ENCODE measurements at places on chromosomes 1 and 21. TPM values are rescaled to one million over a fixed set of nuclear protein-coding genes. Genes with fewer than 3 reads are reported as not detected.

NCF2 gene
- not detected for total RNA-seq

RPTN gene
- total RNA-seq = 0.19 TPM

F13B gene
- not detected for total RNA-seq

CELA3A gene
- 0.09 TPM for total RNA-seq

RNPC3 gene
- total RNA-seq = 4.0 TPM

CHML gene
- total RNA-seq = 14.0 TPM

COL9A2 gene
- total RNA-seq = 0.09 TPM

DHDDS gene
- 44.9 TPM for total RNA-seq

CYP4B1 gene
- total RNA-seq = not detected

KDF1 gene
- total RNA-seq = under 0.01 TPM

SLC6A17 gene
- total RNA-seq = not detected

SLC26A9 gene
- under 0.01 TPM for total RNA-seq

BTBD8 gene
- total RNA-seq = 1.8 TPM

SPATA45 gene
- total RNA-seq = not detected

SFT2D2 gene
- total RNA-seq = 34.6 TPM

C1orf141 gene
- total RNA-seq = not detected

GNAT2 gene
- total RNA-seq = not detected

Data from endothelial cell of coronary artery (primary cell).